ENCODE measurements at places on chromosomes 7 and 10. TPM values are rescaled to one million over a fixed set of nuclear protein-coding genes. Genes with fewer than 3 reads are reported as not detected.

TAS2R3 gene
- polyA plus RNA-seq, result 0.63 TPM

SUV39H2 gene
- polyA plus RNA-seq, result 12.5 TPM

UBTD1 gene
- polyA plus RNA-seq, result 13.6 TPM

SPDYE5 gene
- polyA plus RNA-seq, result 4.3 TPM

GRCh38 chr10:93060887-93061593 lies 442 bp downstream of the CYP26C1 start:
- DNase-seq, result no peak

GRCh38 chr7:2496375-2496774 lies 20.2 kb upstream of the GRIFIN start:
- DNase-seq, result no peak

DNA sequence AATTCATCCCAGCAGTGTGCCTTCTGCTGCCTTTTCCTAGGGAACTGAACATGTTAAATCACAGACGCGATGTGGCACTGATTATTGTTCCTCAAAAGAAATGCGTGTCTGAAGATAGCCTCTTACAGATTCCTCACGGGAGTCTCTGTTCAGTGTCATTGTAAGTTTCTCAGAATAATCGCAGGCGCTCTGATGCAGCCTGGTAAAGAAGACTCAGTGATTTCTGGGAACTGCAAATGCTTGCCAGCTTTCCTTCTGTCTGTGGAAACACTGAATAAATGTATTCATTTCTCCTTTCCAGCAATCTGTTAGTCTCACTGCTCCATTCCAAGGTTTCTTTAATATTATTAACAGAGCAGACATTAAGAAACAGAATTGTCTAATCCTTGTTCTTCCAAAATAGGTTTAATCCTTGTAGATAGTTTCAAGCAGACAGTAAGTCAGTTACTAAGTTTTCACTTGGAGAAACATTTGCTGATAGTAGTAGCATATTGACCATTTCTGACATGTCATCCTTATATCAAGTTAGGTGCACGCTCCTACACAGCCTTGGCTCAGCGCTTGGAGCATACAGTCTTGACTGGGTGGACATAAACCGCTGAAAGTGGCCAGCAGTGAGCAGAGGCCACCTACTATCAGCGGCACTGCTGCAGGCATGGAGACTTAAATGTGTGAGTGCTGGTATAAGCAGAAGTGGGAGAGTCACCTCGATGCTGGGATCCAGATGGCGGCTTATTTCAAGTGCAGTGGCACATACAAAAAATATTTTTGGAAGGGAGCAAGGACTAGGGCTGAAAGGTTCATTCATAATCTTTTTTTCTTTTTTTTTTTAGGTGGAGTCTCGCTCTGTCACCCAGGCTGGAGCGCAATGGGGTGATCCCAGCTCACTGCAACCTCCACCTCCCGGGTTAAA lies 27.7 kb downstream of the MMRN2 start:
- DNase-seq, result peak; percentile 88

DNA sequence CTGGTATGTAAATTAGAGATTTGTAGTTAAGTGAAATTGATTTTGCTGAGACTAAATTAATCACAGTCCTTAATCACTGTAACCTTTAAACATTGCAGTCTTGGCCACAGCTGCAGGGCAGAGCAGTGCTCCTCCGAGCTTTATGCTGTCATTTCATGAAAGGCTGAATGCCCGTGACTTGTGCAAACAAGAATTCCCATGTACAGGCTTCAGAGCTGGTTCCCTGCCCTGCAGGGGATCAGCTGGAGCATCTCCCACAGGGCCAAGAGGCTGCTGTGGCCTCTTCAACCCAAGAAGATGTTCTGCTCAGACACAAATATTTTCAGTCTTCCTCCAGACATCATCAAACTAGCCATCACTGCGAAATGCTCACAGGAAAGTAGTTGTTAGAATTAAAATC lies 419.1 kb downstream of the AUTS2 start:
- DNase-seq, result no peak

GRCh38 chr10:49303711-49304110 lies 4.7 kb downstream of the C10orf71 start:
- DNase-seq, result no peak

- no peak for DNase-seq
These were observed 5.1 kb upstream of the HIPK2 start for GRCh38 chr7:139782932-139783331.

DNA sequence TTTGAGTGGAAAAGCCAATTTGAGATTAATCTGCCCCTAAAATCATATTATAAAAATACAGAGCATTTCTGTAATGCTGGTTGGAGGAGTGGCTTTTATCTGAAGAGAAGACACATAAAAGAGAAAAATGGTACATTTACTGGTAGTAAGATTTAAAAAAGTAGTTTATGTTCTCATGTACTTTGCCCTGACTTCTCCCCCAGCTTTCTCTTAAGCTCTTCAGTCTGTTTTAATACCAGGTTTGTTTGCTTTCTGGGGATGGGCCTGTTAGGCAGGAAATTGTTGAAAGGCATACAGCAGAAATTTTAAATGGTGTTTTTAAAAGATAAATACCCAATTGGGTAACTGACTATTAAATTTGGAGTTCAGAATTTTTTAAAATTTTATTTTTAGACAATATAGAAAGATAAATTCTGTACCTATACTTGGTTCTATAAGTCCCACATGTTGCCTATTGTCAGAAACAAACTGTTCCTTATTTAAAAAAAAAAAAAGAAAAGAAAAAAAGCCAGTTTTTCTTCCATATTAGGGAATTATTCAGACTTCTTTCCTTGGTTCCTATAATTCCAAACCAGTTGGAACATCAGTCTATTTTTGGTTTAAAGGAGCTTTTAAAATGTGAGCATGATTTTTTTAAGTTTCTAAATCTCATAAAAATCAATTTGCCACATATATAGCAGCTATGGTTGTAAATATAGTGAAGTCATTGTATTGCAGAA lies 136.6 kb downstream of the ARID5B start:
- no peak for DNase-seq

DNA sequence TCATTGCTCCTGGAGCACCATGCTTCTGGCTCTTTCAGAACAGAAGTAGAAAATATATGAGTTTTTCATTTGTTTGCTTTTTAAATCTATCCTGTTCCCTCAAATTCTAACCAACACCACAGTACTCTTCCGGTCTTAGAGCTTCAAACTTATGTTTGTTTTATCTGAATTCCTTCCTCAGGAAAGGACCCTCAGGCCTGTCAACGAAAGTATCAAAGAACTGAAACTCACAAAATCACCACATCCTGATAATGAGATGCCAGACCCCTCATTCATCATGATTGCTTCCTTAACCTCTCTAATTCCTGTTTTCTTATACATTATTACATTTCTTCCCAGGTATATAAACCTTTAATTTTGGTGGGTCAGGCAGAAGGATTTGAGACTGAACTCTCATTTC lies 135.2 kb downstream of the BMS1 start:
- DNase-seq, result no peak

GRCh38 chr7:133776266-133776665 lies 350.9 kb upstream of the LRGUK start:
- no peak for DNase-seq

- DNase-seq, result no peak
These were observed 42.8 kb upstream of the RAB18 start for GRCh38 chr10:27461312-27461711.

Data from muscle of leg (tissue), 16 donors.